Epithelial cell of esophagus (primary cell): ENCODE measurements at places on chromosomes 16 and 17.

- DNase-seq = no peak
These were observed 9.0 kb downstream of the MTSS2 start for GRCh38 chr16:70676675-70677498.

DNA sequence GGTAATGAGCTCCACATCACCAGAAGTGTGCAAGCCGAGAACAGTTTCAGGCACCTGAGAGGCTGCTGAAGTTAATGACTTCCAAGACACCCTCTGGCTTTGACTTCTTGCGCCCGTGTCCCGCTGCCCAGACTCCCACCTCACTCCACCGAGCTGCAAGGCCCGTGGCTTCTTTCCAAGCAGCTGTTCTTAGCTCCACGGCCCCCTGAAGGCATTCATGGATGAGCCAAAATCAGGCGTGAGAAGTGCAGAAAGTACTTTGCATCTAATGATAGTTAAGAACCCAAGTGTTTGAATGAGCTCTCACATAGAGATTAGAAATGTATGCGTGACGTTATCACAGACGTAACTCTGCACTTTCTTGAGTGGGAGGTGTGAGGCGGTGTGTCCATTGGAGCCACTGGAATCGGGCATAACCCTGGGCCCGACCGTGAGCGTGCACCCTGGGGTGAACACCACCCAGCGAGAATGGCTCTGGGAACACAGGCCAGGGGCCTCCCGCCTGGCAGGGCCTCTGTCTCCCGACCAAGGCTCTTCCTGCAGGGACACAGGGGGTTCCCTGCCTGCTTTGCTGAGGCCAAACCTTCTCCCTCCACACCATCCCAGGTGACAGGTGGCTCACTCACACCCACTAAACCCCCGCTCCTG lies 11.0 kb downstream of the NPTX1 start:
- DNase-seq = no peak

DNA sequence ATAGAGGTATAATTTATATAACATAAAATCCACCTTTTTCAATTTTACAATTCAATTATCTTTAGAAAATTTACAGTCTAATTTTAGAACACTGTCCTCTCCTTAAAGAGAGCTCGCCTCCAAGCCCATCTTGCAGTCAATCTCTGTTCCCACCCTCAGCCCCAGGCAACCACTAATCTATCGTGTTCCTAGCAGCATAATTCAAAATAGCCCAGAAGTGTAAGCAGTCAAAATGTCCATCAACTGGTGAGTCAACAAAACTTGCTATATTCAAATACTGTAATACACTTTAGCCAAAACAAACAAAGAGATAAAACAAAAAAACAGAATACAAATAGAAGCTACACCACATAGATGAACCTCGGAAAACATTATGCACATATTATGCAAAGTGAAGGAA lies 1006.8 kb upstream of the EEF2KMT start:
- no peak for DNase-seq

- no peak for DNase-seq
These were observed 8.8 kb downstream of the NDEL1 start for GRCh38 chr17:8444494-8444893.

- no peak for DNase-seq
These were observed 63.7 kb upstream of the AKTIP start for GRCh38 chr16:53566552-53567245.

DNA sequence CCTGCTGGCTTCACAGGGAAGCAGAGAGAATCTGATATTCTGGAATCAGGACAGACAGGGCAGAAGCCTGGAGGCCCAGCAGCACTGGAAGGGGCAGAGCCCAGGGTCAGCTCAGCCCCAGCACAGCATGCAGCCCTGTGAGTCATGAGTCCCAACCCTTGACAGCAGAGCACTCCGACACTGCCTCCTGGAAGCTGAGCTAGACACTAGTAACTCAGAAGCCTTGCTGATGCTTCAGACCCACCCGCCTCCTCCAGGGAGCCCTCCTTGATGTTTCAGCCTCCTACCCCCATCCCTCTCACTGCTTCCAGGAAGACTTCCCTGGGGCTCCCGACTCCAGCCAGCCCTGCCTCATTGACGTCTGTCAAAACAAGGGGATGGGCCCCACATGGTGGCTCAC lies 6.9 kb downstream of the CAMKK1 start:
- DNase-seq = peak; percentile 42

GRCh38 chr16:4847774-4848587 lies 700 bp downstream of the UBN1 start:
- DNase-seq = peak; percentile 79

DNA sequence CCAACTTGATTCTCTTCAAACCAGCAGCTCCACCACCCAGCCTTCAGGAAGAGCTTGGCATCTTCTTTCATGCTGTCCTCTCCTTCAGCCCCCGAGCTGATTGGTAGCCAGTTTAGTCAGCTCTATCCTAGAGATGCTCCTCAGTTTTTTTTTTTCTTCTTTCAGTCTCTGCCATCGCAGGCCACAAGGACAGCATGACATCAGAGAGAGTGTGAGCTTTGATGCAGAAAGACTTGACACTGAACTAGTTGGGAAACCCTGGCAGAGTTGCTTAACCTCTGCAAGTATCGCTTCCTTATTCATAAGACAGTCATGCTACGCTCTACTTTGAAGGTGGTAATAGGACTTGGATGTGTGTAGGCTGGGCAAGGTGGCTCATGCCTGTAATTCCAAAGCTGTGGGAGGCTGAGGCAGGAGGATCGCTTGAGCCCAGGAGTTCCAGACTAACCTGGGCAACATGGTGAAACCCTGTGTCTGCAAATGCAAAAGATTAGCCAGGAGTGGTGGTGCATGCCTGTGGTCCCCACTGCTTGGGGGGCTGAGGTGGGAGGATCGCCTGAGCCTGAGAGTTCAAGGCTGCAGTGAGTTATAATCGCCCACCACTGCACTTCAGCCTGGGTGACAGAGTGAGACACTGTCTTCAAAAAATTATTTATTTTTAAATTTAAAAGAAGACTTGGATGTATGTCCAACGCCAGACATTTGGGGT lies 2.6 kb downstream of the CD300LB start:
- DNase-seq = no peak

DNA sequence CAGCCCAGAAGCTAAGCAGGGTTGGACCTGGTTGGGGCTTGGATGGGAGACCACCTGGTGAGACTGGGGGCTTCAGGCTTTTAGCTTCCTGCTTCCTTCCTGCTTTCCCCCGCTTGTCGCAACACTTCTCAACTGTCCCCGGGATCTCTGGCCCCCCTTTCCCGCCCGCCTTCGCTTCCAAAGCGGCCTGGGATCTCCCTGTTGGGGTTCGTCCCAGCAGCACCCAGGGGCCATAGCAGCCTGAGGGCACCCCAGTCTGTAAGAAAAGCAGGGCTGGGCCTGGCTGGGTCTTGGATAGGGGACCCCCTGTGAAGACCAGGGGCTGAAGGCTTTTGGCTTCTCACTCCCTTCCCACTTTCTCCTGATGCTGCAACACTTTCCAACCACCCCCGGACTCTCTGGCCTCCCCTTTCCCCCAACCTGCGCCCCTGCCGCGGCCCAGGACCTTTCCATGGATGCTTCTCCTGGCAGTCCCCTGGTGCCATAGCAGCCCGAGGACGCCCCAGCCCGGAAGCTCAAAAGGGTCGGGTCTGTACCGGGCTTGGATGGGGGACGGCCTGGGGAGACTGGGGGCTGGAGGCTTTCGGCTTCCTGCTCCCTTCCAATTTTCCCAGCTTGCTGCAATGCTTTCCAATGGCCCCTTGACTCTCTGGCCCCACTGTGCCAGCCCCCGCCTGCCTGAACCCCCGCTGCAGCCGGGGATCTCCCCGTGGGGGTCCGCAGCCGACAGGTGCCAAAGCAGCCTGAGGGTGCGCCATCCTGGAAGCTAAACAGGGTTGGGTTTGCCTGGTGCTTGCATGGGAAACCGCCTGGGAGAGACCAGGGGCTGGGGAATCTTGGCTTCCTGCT lies 2276.2 kb downstream of the TP53TG3F start:
- DNase-seq = no peak

- DNase-seq = no peak
These were observed 227.1 kb upstream of the ZFHX3 start for GRCh38 chr16:73275024-73275423.

DNA sequence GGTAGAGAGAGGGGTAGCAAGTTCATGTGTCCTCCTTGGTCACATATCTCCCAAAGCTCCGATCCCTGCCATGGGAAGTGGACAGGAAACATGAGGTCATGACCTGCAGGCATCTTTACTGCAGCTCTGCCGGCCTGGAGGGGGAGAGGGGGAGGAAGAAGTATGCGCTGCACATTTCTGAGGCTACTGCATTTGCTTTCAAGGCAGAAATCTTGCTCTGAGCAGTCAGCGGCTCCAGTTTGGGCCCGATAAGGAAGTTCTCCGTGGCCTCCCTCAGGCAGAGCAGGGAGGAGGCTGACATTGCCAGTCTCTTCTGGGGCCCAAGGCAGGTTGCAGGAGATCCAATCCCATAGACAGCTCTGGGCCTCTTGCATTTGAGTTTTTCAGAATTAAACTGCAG lies 1.5 kb upstream of the NHERF1 start:
- no peak for DNase-seq

GRCh38 chr17:15108992-15109391 lies 156.1 kb downstream of the PMP22 start:
- DNase-seq = no peak

DNA sequence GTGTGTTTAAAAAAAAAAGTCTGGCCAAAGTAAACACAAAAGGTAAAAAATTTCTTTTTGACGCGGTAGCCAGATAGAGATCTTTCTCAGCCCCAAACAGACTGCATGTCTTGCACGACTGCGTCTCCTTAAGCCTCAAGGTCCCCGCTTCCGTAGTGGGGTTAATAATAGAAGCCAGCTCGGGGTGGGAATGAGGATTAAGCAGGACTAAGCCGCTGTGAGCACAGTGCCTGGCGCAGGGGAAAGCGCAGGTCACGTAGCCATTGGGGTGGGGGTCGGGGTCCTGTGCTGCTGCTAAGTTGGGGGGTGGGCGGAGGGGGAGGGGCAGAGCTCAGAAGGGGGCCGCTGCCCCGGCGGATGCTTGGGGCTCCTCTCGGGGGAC lies 521 bp downstream of the GGA2 start:
- DNase-seq = peak; percentile 34

- no peak for DNase-seq
These were observed 4.3 kb downstream of the RHBDF1 start for GRCh38 chr16:67884-68789.

GRCh38 chr16:84703681-84704080 lies 3.9 kb downstream of the USP10 start:
- no peak for DNase-seq

DNA sequence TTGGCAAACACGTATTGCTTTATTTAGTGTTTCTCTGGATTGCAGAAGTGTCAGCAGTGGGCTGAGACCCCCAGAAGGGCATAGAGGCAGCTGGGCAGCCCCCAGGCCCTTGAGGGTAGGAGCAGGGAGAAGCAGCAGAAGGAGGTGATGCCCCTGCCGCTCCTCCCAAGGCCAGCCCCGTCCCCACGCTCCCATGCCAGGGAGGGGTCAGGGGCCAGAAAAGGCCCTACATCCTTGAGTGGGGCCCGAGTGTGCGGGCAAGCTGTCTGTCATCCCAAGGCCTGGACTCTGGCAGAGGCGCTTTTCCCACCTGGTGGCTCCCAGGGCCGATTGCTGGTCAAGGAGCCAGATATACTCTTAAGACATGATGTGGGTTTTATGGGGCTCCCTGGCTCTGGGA lies 8.2 kb upstream of the CRK start:
- no peak for DNase-seq

- DNase-seq = no peak
These were observed 17.3 kb downstream of the DBNDD1 start for GRCh38 chr16:90001761-90002503.

- no peak for DNase-seq
These were observed 29.6 kb downstream of the RCVRN start for GRCh38 chr17:9875441-9875840.

- no peak for DNase-seq
These were observed 118.2 kb downstream of the CDH11 start for GRCh38 chr16:65003621-65004020.

- DNase-seq = no peak
These were observed 26.0 kb downstream of the MSI2 start for GRCh38 chr17:57282296-57282695.

DNA sequence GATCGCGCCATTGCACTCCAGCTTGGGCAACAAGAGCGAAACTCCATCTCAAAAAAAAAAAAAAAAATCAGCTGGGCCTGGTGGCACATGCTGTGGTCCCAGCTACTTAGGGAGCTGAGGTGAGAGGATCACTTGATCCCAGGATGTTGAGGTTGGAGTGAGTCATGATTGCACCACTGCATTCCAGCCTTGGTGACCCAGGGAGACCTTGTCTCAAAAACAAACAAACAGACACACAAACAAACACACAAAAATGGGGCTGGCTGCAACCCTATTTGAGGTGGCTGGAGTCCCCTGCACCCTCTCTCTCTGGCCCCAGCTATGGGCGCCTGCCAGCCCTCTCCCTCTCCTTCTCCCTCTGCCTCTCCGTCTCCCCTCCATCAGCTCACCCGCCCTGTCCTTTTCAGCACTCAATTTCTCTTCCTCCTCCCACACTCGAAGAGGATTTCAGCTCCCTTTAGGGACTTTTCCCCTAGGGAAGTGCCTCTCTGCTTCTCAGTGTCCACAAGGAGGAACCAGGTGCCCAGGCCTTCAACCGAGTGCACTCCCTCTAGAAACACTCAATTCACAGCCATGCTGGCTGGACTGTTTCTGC lies 17.5 kb upstream of the TFAP4 start:
- DNase-seq = peak; percentile 87

GRCh38 chr16:85286066-85286831 lies 174.0 kb upstream of the CIBAR2 start:
- DNase-seq = peak; percentile 16

DNA sequence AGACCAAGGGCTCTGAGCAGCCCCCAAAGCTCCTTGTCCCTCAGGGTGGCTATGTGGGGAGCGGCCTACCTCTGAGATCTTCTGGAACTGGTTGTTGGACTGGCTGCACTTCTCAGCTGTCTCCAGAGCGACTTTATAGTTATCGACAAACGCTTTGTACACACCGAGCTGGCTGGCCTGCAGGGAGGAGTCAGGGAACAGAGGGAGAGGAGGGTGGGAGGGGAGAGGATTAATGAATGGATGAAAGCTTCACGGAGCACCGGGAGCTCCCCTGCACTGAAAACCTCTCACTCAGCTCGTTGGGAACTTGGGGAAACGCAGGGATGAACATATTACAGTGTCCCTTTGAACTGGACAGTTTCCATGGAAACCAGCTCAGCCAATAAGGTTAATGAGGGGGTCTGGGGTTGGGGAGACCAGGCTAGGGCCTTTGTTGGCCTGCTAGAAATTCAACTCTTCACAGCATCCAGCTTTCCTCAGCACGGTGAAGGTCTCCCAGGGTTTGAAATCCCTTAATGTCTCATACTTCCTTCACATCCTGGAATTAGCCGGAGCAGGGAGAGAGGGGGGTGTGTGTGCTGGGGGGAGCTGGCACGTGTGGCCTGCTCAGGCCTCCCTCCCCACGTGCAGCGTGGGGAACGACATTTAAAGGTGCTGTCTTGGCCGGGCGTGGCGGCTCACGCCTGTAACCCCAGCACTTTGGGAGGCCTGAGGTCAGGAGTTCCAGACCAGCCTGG lies 86.7 kb downstream of the TIMM22 start:
- DNase-seq = no peak
